ENCODE measurements at places on chromosomes 2 and 18.
A peak's percentile ranks its signal among the peaks of the same experiment; 100 is the strongest.

DNA sequence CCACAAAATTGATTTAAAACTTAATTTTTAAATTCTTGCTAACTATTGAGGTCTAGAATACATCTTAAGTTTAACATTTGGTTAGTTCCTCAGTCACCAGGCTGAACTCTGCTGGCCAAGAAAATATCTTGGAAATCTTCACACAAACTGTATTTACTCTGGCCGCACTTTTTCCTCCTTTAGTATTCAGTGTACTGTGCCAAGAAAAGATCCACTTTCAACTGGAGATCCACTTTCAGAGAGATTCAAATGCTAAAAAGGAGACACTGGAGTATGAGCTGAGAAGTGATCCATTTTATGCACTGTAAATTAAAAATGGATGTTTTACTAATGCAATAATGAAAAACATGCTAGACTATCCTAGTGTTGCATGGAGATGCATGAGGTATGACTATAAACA lies 98.1 kb downstream of the ANTXR1 start:
- DNase-seq: no peak

GRCh38 chr2:228767196-228767595 lies 503.9 kb downstream of the PID1 start:
- DNase-seq: no peak

DNA sequence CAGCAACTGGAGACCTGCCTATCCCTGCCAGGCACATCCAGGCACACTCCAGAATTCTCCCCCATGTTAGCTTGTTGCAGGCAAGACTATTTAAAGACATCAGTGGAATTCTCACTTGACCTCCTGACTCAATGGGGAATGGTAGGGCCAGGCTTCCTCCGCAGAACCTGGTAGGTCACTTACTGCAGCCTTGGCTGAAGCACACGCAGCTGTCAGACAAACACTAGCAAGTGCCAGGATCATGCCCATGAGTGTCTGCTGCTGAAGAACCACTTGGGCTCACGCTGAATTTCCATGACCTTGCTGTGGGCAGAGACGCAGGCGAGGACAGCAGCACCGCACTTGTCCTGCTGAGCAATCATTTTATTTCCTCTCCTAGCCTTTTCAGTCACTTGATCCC lies 3.2 kb downstream of the LRRC30 start:
- DNase-seq: no peak

DNA sequence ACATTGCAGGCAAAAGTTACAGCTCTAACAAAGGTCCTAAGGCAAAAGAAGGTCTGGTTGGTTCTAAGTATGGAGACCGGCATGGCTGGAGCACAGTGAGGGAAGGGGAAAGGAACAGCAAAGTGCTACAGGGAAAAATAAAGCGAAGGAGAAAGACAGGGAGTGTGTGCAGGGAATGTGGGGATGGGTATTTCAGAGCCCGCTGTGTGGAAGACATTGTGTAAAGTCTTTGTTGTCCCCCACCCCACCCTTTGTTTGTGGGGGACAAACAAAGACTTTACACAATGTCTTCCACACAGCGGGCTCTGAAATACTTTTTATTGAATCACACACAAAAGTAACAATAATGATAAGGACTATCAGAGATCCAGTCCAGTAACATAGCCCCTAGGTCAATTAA lies 28.9 kb upstream of the C2orf15 start:
- no peak for DNase-seq

DNA sequence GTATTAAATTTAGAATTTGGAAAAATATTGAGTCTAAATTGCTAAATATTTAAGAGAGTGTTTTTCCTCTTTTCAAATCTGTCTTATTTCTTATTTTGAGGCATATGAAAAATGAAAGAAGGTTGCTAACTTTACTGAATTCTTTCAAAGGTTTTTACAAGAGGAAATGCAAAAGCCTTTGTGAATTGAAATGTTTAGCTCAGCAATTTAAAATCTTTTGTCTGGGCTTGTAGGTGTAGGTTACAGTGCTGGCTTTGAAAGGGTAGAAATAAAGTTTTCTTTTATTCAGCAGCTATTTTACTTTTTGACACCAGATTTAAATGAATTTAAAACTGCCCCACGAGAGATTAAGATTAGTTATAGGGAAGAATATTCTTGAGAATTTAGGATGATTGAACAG lies 192.0 kb downstream of the CDH7 start:
- no peak for DNase-seq

DNA sequence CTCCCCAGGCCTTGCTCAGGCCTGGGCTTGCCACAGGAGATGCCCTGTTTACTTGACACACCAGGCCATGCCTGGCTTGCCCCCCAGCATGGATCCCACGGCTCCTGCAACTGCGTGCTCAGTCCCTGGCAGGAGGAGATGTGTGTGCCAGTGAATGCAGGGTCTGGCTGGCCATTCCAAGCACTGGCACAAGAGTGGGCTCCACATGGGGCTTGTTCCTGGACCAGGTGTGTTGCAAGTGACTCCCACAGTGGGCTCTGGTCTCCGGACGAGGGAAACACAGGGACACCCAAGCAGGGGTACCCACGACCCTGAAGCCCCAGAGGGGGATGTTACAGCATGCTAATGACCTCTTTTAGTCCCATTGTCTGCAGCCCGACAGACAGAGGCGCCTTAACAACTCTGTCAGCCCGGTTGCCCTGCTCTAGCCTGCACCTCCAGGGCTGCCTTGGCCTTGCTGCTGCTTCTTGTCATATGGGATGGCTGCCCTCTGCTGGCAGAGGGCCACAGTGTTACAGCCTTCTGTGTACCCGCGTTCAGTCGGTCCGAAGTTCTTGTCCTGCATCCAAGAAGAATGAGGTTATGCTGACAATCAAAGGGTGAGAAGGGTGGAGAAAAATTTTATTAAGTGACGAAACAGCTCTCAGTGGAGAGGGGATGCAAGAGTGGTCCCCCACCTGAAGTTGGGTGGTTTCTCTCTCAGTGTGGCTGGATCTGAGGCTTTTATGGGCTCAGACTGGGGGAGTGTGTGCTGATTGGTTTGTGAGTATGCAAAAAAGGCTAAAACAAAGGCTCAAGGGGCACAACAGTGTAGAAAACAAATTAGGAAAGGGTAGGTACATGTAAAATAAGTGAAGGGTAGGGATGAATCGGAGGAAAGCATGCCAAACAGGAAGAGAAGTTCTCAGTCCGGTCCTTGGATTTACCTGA lies 180.4 kb downstream of the MBD5 start:
- no peak for DNase-seq

DNA sequence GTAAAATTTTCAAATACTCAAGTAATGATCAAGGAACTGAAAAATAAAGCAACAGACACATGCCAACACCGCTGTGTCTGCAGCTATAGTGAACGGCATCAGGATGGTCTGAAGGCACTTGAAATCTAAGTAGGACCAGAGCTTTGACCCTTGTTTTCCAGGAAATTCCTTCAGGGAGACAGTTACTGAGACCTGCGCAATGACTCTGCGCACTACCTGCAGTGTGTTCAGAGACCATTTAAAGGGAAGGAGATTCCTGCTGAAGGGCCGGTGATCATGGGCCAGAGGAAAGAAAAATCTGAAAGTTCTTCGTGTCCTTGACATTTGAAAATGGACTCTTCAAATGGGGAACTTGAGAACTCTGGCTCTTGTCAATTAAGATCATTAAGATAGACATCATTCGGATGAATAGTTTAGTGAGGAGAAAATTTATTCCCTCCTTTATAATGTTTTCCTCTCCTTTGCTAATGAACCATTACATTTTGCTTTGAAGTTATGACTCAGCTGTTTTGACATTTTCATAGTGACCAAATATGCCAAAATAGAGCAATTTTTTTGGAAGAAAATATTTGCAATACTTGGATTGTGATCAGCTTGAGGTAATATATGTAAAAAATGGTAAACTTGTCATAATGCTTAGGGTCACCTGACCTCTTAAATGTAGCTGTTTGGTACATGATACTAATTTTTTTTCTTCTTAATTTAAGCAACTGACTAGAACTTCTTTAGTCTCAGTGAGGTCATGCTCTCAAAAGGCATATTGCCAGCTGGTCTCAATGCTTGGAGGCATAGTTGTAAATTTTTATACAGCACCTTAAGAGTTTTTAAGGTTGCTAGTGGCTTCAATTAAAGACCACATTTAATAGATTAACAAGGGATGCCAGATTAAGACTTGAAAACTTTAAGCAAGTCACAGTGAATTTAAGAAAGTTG lies 329.3 kb downstream of the ARHGAP15 start:
- no peak for DNase-seq

DNA sequence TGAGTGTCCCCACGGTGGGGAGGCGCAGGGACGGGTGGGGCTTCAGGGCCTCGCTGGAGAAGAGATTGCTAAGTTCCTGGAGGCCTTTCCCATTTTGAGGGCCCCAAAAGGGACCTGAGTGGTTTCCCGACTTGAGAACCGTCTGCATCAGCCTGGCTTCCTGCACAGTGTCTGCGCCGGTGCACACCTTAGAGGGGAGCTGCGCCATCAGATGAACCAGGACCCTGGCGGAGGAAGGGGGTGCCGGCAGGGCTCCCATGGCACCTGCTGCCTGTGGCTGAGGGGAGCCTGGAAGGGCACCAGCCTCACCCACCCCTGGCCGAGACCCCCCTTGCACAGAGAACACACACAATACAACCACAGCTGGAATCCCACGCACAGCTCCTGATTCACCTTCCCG lies 465.1 kb upstream of the MYT1L start:
- no peak for DNase-seq

DNA sequence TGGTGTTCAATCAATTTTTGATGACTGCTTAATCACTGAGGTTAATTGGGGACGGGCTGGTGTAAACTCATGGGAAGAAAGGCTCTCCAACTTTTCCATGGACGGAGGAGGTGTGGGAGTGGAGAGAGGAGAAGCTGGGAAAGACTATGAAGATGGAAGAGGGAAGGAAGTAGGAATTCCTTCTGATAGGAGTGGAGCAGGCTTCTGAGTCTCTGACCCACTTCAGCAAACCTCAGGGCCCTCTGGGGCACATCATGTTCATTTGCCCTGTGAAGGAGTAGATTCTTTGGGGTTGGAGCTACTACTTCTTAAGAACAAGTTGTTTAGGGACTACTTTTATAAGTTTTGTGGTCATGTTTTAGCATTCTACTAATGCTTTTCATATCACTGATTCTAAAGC lies 87.0 kb upstream of the MAP4K3 start:
- no peak for DNase-seq

DNA sequence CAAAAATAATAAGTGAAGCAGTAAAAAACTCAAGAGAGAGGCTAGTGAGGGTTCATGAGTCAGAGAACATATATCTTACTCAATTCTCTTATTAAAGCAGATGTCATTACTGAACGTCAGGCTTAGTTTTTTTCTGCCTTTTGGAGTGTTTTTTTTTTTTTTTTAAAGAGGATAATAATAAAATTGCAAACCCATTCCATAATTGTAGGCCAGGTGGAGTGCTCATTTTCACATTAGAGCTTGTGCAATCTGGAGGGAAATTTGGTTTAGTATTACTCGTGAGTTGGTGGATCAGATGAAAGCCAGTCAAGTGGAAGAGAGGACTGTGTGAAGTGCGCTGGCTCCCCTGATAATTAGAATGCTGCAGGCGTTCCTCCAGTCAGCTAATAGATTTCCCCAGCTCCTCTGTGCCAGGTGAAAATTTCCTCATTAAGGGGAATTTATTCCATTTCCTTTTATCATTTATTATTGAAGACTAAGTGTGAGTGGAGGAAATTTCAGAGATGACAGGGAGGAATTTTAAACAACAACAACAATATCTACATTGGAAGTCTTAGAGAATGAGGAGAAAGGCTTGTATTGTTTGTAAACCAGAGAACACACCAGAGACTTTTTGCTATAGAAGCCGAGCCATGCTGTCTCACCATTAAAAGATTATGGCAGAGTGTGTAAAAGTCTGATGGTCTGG lies 74.6 kb downstream of the CPS1 start:
- peak; percentile 98 for DNase-seq

- DNase-seq: peak; percentile 71
Observed at GRCh38 chr2:102848366-102848839, 86.6 kb downstream of the TMEM182 start.

GRCh38 chr2:121409388-121409787 lies 121.3 kb upstream of the RNU4ATAC start:
- DNase-seq: no peak

DNA sequence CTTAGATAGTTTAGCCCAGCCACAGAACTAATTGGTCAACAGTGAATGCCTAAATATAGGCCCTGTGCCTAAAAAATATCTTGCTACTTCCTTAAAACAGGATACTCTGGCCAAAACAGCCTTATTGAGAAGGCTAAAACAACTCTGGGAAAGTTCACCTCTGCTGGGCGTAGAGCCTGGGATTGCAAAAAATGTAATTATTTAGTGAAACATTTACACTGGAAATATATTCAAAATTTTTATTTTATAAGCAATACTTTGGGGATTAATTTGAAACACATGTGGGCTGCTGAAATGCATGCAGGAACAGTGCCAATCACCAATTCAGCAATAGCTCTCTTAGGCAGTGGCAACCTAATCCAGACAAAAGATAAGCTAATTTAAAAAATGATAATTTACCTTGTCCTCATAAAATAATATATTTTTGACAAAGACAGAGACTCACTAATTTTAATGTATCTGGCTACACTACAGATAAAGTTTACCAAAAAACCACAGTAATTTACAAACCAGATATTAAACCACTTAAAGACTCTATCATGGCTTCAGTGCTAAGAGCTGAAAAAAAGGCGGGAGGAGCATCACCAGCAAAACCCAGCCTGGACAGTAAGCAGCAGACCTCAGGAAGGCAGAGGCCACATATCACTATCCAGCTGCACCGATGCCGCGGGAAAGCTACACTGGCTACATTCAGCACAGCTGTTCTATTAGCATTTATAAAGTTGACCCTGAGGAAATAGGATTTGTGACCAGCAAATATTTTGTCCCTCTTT lies 18.5 kb downstream of the TRAK2 start:
- no peak for DNase-seq

DNA sequence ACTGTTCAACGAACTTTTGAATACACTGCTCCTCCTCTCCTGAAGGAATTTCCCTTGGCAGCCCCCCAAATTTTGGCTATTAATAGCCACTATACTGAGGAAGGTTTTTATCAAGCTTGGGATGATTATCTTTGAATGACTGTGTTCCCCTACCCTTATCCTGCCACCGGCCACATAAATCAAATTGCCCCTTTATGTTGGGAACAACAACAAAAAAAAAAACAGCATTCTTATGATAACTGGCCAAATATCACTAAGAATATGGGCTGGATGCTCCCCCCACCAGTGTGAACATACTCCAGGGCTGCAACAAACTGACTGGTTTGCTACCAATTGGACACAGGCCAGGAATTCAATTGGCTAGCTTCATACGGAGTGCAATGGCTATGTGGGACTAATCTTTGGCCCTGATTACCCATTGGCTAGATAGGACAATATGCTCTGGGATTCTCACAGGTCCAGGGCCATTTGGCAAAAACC lies 20.6 kb downstream of the DUSP11 start:
- DNase-seq: no peak

Measured in NCI-H1436 treated with DMSO at 0.1 percent for 48 hours (cell line).